Stimulated activated CD4-positive, alpha-beta T cell treated with anti-CD3 and anti-CD28 coated beads, Interleukin-4, amount 100 ng/mL, for 48 hours (primary cell): ENCODE measurements at places on chromosomes 6 and 20.

DNA sequence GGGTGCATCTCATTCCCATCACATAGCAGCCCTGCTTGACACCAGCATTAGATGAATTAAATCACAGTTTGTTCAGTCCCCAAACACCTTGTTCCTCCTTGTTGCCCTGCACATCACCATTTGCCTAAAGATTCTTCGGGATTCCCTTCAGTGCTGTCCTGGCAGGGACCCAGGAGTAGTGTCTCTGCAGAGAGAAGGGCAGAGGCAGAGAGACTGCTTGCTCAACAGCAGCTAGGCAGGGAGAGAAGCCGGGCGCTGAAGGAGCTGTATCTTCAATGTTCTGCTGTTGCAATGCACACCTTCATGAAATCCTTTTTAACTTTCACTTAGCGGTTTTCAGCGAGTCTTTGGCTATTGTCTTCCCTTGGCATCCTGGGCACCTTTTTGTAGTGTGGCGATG is 362.9 kb downstream of the FARS2 start:
- DNase-seq: no peak

GRCh38 chr20:11301699-11302098 is 616.0 kb upstream of the BTBD3 start:
- DNase-seq: no peak

DNA sequence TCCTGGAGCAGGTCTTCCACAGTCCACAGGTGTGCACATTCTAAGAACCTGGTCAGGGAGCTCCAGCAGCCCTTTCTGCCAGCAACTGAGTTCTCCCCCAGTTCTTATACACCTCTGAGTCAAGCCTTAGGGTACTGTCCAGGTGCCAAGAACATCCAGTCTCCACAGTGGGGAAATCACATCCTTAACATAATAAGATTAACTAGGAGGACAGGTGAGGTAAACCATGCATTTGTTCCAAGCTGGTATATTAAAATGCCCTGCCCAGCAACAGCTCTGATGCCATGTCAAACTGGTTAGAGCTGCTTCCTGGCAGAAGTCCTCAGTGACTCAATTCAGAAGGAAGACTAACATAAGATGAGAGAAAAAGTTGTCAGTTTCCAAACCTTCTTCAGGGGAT is 303.9 kb upstream of the SGK1 start:
- no peak for DNase-seq

GRCh38 chr6:132974122-132974521 is 159.8 kb downstream of the RPS12 start:
- DNase-seq: no peak

- no peak for DNase-seq
These were observed 162.6 kb upstream of the SCGN start for GRCh38 chr6:25489399-25489798.

DNA sequence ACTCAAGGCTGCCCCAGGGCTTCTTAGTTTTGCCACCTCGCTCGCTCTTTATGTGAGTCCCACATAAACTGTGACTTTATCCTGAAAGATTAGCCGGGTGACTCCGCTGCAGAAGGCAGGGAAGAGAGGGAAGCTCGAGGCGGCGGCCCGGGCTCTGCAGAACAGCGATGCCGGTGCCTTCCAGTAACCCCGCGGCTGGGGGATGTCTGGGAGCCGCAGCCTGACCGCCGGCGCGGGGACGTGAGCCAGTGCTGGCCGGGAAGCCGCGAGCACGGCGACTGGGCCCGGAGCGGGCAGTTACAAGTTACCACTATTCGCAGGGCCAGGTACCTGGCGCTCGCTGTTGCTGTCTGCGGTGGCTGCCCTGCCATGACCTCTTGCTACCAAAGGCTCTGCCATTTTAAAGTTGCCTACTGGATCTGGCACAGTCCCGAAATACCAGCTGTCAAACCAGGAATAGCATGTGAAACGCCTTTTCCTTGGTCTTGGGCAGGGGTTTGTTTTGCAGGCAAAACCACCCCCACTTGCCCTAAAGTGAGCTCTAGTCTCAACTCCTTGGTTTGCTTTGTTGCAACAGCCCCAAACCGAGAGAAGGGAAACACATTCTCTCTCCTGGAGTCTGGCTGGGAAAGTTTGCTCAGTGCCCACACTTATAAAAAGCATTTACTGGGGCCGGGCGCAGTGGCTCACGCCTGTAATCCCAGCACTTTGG is 124.0 kb upstream of the SLC2A12 start:
- DNase-seq: no peak
